ENCODE measurements at places on chromosomes 7 and 10. TPM values are rescaled to one million over a fixed set of nuclear protein-coding genes. Genes with fewer than 3 reads are reported as not detected.
A peak's percentile ranks its signal among the peaks of the same experiment; 100 is the strongest.

The OR2A25 gene
- not detected for total RNA-seq

GRCh38 chr10:125213541-125214282 is 53.3 kb upstream of the CTBP2 start:
- no peak for DNase-seq

DNA sequence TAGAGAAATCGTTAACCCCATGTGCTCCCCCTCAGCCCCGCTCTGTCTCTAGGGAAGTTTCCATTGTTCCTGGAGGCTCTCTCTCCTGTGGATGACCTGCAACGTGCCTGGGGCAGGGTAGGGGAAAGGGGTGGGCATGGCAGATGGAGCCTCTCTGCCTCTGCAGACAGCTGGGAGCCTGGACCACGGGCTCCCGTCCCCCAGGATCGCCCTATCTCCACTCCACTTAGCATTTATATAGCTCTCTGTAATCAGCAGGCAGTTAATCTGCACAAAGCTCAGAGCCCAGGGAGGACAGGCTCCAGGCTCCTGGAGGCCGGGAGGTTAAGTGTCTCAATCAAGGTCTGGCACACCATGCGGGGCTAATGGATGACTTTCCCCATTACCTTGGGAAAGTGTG is 369.7 kb downstream of the PLXNA4 start:
- DNase-seq, result no peak

DNA sequence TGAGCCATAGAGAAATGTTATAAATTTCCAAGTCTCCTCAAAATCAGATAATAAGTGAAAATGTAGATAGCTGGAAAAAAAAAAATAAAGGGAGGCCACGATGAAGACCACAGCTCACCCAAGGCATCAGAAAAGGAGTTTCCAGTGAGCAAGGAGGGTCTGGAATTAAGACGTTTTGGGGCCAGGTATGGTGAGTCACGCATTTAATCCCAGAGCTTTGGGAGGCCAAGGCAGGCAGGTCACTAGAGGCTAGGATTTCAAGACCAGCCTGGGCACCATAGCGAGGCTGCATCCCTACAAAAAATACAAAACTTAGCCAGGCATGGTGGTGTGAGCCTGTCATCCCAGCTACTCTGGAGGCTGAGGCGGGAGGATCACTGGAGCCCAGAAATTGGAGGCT is 65.5 kb downstream of the ASB13 start:
- no peak for DNase-seq

DNA sequence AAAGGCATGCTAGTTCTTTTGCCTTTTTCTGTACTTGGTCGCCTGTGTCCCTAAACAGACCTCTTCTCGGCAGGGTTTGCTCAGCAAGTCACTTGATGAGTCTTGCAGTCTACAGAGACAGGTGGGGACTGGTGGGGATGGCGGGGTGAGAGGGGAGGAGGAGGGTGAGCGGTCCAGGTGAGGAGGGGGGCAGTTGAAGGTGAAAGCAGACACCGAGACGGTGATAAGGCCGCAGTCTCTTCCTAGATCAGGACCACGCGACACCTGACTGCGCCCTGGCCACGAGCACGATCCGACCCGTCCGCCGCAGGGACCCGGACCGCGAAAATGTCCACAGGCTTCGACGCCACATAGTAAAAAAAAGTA is 566 bp downstream of the ASNS start:
- DNase-seq, result peak; percentile 6

GRCh38 chr7:104414216-104414615 is 85.8 kb downstream of the LHFPL3 start:
- no peak for DNase-seq

DNA sequence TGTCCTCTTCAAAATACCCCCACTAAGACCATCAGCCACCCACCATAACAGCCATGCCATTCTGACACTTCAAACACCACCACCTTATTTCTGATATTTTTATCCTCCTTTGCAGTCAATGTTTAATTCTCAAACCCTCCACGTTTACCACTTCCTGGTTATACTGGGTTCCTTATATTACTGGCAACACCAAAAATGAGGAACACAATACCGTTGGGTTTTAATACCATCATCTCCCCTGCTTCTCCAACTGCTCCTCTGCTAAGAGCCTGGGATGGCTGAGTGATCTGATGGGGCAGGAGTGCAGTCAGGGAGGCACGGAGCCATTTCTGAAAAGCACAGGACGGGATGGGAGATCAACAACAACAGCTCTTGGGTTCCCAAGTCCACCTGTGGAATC is 140.5 kb downstream of the CHCHD3 start:
- no peak for DNase-seq

The PPP1R17 gene
- total RNA-seq, result not detected

The ZFAND2A gene
- 11.7 TPM for total RNA-seq

GRCh38 chr10:53071505-53072125 is 299.0 kb upstream of the MBL2 start:
- no peak for DNase-seq

DNA sequence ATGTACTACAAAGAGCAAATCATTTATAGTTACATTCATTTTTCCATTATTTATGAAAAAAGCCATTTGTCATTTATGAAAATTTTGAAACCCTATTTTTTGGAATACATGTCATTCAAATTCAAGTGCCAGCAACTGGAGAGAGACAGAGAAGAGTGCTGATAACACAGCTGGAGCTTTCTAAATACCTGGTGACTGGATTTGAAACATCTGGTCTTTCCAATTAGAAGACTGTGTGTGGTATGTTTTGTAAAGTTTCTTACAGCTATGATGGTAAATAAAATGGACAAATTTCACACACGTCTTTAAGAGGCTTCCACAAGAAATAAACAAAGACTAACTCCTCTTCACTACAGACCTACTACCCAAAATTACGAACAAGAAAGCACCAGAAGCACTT is 56.8 kb downstream of the CHCHD3 start:
- DNase-seq, result no peak

DNA sequence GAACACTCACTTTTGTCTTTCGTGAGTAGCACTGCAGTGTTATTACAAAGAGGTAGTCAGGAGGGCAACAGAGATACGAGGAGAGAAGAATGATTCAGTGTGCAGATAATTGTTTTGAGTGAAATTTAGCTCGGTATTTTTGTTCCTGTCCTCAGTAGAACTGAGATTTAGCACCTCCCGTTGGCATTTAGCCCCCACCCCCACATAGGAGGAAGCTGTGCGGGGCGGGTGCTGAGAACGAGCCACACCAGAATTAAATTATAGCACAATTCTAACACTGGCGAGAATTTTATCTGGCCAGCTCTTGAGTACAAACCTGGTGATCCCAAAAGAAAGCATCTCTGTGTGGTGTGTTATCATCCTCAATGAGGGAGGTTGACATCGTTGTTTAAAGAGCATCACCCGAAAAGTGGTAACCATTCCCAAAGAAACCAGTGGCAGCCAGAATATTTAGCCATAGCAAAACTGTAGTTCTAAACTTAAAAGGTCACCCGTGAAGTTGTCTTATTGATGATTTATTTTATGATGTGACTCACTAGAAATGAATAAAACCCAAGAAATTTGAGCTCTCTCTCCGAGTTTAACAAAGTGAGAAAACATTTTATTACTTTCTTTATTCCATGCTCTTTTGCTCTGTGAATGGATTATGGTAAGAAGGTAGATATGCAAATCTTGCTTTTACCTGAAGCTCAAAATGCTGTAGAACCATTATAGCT is 612.2 kb downstream of the SUGCT start:
- DNase-seq, result peak; percentile 54

- no peak for DNase-seq
Measured at GRCh38 chr10:133114251-133114650, 26.5 kb downstream of the ADGRA1 start.

DNA sequence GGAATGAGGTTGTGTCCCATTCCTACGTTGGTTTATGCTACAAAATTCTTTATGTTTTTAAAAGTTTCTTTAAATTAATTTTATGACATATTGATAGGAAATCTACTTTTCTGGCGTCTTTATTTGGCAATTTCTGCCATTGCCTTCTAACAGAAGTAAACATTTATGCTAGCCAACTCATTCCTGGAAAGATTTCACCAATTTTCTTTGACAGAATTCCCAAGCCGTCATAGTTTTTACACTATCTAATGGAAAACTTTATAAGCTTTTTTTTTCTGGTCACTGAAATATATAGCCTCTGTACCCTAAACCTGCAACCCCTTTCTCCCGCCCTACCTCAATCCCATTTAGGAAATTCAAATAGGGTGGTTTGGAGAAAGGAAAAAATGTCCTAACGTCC is 6.1 kb upstream of the TCAF1 start:
- DNase-seq, result no peak

The ACBD7 gene
- 5.4 TPM for total RNA-seq

The OR2A1 gene
- not detected for total RNA-seq

The CAMK2B gene
- total RNA-seq, result 1.2 TPM

The SNX8 gene
- 20.5 TPM for total RNA-seq

The AKR1C8 gene
- total RNA-seq, result not detected

The ETV1 gene
- 20.6 TPM for total RNA-seq

GRCh38 chr10:43231523-43232078 is 35.3 kb downstream of the RASGEF1A start:
- no peak for DNase-seq

DNA sequence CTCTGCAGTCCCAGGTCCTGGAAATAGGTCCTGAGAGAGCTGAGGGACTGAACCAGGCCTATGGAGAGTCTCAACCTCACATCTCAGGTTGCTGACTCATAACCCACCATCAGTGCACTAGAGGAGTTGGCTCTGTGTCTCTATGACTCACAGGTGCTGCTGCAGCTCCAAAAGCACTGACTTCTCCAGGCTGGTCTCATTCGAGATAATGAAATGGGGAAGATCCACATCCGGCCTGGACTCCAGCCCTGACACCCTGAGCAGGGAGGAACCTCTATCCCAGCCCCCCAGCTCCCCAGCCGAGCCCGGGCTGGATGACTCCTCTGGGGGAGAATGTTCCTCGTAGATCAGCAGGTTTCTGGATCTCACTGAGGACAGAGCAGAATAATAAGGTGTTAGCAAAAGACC is 35.5 kb upstream of the DGKI start:
- peak; percentile 94 for DNase-seq

The TMEM106B gene
- total RNA-seq, result 41.6 TPM

DNA sequence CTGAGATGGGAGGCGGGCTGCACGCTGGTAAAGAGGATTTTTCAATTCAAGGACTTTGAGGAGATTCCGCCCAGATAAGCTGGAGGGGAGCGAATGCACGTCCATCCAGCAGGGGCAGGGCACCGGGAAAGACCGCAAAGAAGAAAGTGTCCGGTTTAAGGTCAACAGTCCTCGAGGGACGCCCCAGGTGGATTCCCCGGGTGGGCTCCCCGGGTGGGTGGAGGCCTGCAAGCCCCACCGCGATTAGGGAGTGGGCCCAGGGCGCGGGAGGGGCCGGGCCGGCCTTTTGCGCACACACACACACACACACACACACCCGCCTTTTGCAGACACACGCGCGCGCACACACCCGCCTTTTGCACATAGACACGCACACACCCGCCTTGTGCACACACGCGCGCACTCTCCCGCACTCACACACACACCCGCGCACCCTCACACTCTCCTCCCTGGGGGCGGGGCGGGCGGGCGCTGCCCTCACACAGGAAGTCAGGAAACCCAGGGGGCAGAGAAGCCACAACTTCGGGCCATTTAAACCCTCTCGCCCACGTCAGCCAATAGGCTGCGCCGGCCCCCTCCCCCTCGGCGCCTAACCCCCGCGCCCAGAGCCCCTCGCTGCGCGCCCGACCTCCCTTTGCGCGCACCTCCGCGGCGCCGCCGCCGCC is 615 bp downstream of the ARHGAP12 start:
- peak; percentile 45 for DNase-seq

The HILPDA gene
- total RNA-seq, result 29.1 TPM

The ARHGEF5 gene
- 17.7 TPM for total RNA-seq

DNA sequence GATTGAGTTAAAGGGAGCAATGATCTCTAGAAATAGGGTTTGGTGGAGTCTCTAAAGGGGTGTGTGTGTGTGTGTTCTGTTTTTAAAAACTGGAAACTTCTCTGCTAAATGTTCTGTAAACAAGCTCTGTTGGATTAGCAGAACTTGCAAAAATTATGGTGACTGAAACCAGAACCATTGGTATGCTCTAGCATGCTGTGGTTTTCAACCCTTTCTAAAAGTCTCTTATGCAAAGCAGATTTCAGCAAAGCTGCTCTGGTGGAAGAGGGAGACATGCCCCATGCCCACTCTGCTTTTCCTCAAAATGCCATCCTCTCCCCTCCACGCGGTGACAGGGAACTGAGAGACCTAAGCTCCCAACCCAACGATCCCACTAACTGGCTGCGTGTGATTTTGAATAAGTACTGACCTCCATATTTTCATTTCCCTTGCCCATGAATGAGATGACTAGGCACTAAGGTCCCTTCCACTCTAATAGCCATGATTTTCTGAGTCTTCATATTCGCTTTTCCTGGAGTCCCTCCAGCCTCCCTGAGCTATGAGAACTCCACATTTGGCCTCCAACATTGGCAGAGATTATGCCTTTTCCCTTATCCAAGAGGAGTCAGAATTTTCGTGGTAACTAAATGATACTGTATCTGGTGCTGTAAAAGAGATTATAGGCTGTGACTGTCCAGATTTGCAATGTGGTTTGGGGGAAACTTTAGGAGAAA is 117.3 kb upstream of the PALS2 start:
- no peak for DNase-seq

The TACR2 gene
- total RNA-seq, result not detected

The BHLHA15 gene
- total RNA-seq, result 12.0 TPM

DNA sequence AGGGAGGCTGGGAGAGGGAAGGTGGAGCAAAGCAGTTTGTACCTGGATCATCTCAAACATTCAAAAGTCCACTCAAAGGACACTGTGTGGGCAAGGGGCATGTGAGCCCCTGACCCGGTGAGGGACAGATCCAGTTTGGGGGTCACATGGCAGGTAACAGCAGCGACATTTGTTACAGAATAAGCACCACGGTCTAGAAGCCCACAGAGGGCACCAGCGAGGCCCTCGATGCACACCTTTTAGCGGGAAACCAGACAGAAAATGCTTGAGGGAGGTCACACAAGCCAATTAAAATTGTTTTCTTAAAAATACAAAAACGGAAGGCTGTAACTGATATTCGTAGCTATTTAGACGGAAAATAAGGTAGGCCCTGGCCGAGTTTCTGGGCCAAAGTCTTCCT is 144.4 kb downstream of the ZMYND11 start:
- DNase-seq, result no peak

- no peak for DNase-seq
Measured at GRCh38 chr10:77675347-77675746, 37.7 kb upstream of the KCNMA1 start.

DNA sequence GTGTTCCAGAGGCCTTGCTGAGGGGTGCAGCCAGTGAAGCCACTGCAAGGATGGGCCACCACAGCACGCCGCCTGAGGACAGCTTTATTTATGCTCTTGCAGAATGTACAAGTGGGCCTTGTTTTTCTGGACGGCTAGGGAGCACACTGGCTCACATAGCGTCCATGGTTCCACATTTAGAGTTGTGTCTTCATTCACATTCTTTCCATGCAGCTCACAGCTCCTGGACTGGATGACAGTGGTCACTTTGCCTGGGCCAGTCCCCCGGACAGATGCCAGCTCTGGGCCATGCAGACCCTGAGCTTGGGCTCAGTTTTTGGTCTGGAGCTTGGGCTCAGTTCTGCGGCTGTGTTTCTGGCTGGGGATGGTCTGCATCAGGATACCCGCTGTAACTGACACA is 2.6 kb upstream of the C10orf71 start:
- no peak for DNase-seq

GRCh38 chr10:82319074-82319473 is 444.1 kb downstream of the NRG3 start:
- no peak for DNase-seq

The SH3PXD2A gene
- 2.9 TPM for total RNA-seq
